ENCODE measurements at places on chromosomes 4 and X.

GRCh38 chrX:11870789-11871188 is 112.8 kb downstream of the MSL3 start:
- DNase-seq = no peak

GRCh38 chrX:86507331-86507730 is 359.1 kb downstream of the DACH2 start:
- no peak for DNase-seq

DNA sequence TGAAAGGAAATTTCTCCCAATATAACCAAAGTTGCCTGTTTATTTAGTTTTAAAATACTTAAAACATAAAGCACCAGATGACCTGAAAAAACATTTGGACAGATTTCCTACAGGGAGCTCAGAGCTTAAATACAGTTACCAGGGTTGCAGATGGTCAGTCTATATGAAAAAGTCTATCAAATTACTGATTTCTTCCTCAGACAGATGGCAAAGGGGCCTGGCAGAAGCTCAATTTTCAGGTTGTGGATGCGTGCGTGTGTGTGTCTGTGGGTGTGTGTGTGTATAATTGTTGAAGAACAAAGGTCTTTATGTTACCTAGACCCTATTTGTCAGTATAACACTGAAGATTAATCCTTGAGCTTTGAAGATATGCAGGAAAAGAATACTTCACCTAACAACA is 169.4 kb downstream of the MAD2L1 start:
- DNase-seq = no peak

DNA sequence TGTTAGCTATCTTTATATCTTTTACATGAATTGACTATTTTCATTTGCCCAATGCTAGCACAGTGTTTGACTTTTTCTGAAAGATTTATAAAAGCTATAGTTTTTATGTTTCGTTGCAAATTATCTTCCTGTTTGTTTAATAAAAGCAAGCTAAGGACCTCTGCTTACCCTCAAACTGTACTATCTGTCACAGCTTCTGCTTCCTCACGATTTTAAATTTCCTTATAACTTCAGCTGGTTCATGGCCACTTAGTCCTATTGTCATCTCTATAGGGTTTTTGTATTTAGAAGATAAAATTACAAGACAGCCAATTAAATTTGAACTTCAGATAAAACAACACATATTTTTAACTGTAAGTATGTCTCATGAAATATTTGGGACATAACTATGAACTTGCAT is 494.0 kb downstream of the PDGFC start:
- no peak for DNase-seq

- no peak for DNase-seq
These were observed 9.3 kb downstream of the FAM120C start for GRCh38 chrX:54173791-54174190.

DNA sequence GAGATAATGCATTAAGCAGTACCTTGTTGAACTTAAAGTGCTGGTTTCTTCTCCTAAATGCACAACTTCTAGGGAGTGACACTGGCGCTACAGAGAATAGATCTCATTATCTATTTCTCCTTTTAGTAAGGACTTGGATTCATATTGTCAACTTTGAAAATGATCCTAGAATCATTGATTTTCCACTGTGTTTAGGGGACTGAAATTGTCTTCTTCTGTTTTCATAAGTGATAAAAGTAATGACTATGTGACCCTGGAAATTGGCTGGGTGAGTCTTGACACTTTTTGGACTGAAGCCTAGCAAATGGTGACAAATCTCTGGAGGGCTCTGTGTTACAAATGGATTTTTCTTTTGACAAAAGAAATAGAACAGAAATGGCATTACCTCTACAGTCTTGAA is 167.8 kb downstream of the NDST4 start:
- no peak for DNase-seq

DNA sequence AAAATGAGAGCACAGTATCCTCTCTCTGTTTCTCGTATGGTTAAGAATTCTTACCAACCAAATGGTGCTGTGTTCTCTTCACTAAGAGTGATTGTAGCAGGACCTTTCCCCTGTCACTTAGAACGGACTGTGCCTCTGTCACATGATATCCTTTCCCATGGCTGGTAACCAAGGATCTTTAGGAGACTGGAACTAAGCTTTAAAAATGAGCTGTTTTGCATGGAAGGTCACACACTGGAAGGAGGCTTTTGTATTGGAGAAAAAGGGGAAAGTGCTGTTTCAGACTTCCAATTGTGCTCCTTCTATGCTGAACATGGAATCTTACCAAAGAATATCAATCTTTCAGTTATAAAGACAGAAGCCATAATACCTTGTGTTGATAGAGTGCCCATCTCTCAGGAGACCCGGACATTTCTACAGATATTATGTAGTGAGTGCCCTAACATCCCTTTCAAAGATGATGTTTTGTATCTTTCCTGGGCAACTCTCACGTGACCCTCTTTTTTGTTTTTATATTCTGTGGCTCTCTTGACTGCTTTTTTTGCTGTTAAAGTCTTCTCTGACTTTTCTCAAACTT is 148.6 kb downstream of the SLC4A4 start:
- DNase-seq = no peak

- DNase-seq = peak; percentile 22
These were observed at the start of gene NBDY for GRCh38 chrX:56729152-56729850. Gene NBDY (plus strand): TSS chrX:56729243. CDS start chrX:56729354, 111 bp downstream.
